Naive B cell (primary cell): ENCODE measurements at places on chromosomes 1 and 21.

- DNase-seq, result peak; percentile 55
Measured at GRCh38 chr1:20100632-20101355, 18.5 kb downstream of the PLA2G2D start.

GRCh38 chr1:112309499-112309898, 86.5 kb upstream of the CTTNBP2NL start:
- DNase-seq, result no peak

GRCh38 chr1:175307160-175307559, 114.6 kb upstream of the KIAA0040 start:
- DNase-seq, result peak; percentile 31

- DNase-seq, result no peak
Measured at GRCh38 chr21:25453524-25453923, 153.8 kb downstream of the MRPL39 start.

DNA sequence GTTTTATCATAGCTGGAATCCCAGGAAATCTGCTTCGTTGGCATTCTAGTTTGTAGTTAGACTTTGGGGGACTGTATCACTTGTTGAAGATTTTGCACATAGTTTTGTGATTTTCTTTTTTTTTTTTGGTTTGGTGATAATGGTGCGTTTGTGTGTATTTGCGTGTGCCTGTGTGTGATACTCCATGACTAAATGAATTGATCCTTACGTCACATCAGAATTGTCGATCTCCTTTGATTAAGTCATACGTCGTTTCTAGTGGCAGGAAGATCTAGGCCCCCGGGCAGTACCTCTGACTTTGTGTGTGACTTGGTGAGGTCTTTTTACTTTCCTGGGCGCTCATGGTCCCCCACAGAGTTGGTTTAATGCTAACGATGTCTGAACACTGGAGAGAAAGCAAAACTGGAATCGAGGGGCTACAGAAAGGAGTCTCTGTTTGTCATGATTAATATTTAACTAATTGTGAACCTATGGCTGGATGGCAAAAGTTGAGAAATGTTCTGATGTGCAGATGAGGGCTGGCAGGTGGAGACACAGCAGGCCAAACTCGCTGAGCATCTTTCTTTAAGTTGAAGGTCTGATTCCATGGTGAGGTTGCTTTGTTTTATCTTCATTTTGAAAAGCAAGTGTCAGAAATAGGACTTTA, 2.4 kb downstream of the RASSF5 start:
- DNase-seq, result no peak

- no peak for DNase-seq
Measured at GRCh38 chr1:178574345-178574744, 61.4 kb downstream of the TEX35 start.
